Endothelial cell (in vitro differentiated cells): ENCODE measurements at places on chromosomes 6 and 20. TPM values are rescaled to one million over a fixed set of nuclear protein-coding genes. Genes with fewer than 3 reads are reported as not detected.

DNA sequence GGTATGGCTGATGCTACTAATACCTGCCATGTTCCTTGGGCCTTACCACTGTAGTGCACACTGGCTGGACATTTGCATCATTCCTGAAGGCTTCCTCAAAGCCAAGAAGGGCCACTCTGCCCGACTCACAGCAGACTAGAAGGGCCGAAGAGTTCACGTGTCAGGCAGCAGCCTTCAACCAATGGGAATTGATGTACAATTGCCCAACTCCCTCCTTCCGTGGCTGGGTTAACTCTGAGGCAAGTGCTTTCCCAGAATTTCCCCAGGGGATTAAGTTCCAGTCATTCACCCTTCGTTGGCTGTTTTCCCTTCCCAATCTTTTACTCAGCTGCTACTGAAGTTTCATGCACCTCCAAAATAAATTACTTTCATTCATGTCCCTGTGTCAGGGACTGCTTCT, 29.8 kb downstream of the PSMB9 start:
- no peaks in the 10 kb centered on the region for H3K4me1 ChIP-seq
- H3K36me3 ChIP-seq: no peaks in the 10 kb centered on the region
- DNase-seq: no peak
- peaks cover 7% of the 10 kb centered on the region for H3K27me3 ChIP-seq
- H3K27ac ChIP-seq: no peak overlapping the region

GRCh38 chr6:145139140-145139850, 596.0 kb downstream of the EPM2A start:
- H3K36me3 ChIP-seq: no peaks in the 10 kb centered on the region

DNA sequence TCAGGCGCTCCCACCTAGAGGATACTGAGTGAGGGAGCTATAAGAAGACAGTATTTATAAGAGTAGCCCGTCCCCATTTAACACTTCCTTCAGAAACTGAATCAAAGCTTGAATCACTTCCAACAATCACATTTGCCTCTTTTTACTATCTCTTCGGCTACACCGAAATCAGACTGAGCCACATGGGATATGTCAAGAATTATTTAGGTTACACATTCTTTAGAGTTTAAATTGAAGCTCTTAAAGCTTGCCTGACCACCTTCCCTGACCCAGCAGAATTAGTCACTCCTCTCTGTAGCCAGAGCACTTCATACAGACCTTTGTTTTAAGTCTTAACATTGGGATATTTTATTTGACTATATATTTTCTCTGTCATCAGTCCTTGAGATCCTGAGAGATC, 163.7 kb downstream of the MAFB start:
- H3K36me3 ChIP-seq: no peaks in the 10 kb centered on the region
- DNase-seq: no peak
- H3K27me3 ChIP-seq: no peaks in the 10 kb centered on the region
- H3K4me1 ChIP-seq: no peaks in the 10 kb centered on the region
- no peak overlapping the region for H3K4me3 ChIP-seq

DNA sequence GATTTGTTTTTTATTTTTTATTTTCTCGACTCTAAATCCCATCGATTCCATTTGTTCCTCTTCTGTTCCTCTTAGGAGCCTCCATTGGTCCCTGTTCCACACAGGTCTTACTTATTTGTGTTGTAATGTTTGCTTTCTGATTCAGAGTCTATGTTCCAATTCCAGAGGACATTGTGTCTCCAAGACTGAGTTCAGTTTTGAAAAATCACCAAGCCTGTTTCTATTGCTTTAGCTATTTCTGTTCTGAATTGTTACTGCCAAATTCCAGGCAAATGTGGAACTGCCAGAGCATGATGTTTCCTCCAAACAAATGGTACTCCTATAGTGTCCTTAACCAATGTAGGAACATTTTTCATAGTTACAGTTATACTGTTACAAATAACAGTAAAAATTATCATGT, 270.9 kb upstream of the SPTLC3 start:
- H3K27me3 ChIP-seq: no peaks in the 10 kb centered on the region
- no peak for DNase-seq
- H3K4me1 ChIP-seq: no peaks in the 10 kb centered on the region
- no peak overlapping the region for H3K4me3 ChIP-seq

DNA sequence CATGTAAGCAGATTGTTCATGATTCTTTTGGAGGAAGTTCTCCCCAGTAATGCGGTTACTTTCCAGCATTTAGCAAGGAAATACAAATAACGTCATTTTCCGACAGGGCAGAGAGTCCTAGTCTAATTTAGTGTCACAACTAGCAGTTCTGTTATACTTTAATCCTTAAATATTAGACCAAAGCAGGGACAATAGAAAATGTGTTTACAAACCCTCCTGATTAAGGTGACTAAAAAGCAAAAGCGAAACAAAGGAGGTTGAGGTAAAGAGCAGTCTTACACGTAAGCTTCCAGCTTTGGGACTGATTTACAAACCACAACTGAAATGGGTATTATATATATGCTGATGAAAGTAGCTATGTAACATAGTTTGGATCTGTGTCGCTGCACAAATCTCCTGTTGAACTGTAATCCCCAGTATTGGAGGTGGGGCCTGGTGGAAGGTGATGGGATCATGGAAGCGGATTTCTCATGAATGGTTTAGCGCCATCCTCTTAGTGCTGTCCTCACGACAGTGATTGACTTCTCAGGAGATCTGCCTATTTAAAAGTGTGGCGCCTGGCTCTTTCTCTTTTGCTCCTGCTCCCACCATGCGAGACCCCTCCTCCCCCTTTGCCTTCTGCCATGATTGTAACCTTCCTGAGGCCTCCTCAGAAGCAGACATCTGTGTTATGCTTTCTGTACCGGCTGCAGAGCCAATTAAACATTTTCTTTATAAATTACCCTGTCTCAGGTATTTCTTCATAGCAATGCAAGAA, 81.9 kb downstream of the PLCB1 start:
- no peak overlapping the region for H3K4me3 ChIP-seq
- H3K27ac ChIP-seq: no peak overlapping the region
- peaks cover 2% of the 10 kb centered on the region for H3K27me3 ChIP-seq
- DNase-seq: no peak
- no peaks in the 10 kb centered on the region for H3K36me3 ChIP-seq

DNA sequence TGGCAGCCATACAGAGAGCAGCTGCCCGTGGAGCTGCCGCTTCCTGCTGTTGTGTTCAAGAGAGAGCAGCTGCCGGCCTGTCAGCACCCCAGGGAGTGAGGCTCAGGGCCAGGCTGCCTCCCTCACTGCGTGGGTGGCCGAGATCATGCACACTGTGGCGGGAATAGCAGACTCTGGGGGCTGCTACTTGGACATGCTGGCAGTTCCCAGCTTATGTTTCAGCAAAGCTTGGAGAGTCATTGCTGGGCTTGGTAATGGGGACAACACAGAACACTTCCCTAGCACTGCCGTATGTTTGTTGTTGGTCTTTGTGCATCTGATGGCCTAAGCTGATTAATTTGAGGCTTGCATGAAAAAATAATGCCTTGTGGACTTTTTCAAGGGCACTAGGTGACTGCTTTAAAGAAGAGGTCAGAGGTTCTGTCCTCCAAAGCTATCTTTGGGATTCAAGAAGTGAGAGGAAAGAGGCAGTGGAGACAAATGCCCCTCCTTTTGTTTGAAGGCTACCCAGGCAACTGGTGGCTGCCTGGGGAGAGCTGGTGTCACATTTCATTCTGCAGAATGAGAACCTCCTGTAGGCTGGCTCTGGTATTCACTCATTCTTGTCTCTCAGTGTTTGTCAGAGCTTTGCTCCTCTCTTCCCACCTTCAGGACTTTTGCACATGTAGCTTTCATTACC, 18.8 kb downstream of the MRAP2 start:
- no peak overlapping the region for H3K4me3 ChIP-seq
- no peaks in the 10 kb centered on the region for H3K36me3 ChIP-seq
- H3K4me1 ChIP-seq: peaks cover 33% of the 10 kb centered on the region
- peak; percentile 28 for DNase-seq

DNA sequence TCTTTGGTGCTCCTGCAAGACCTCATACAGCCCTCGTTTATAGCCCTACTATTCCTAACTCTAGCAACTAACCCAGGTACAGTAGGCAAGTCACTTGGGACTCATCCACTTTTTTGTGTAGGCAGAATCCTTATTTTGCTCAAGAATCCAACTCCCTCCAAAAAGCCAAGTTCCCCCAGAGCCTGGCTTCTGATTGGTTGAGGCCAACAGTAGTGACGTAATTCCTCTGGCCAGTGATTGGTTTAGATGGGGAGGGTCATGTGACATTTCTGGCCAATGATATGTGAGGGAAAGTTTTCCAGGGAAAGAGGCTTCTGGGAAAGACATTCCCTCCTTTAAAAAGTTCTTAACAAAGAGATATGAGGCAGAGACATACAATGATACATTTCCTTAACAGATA, 32.1 kb downstream of the KIAA1755 start:
- peak overlapping the region; percentile 42 for H3K4me3 ChIP-seq
- DNase-seq: no peak

DNA sequence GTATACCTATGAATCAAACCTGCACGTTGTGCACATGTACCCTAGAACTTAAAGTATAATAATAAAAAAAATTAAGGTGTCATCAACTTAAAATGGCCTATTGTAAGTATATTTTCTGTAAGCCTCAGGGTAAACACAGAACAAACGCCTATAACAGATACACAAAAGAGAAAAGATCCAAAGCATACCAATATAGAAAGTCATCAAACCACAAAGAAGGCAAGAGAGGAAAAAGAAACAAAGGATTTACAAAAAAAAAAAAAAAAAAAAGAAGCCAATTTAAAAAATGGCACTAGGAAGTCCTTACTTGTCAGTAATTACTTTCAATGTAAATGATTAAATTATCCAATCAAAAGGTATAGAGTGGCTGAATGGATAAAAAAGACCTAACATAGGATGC, 24.6 kb upstream of the ASF1A start:
- no peaks in the 10 kb centered on the region for H3K27me3 ChIP-seq
- peaks cover 13% of the 10 kb centered on the region for H3K36me3 ChIP-seq
- no peak overlapping the region for H3K27ac ChIP-seq

DNA sequence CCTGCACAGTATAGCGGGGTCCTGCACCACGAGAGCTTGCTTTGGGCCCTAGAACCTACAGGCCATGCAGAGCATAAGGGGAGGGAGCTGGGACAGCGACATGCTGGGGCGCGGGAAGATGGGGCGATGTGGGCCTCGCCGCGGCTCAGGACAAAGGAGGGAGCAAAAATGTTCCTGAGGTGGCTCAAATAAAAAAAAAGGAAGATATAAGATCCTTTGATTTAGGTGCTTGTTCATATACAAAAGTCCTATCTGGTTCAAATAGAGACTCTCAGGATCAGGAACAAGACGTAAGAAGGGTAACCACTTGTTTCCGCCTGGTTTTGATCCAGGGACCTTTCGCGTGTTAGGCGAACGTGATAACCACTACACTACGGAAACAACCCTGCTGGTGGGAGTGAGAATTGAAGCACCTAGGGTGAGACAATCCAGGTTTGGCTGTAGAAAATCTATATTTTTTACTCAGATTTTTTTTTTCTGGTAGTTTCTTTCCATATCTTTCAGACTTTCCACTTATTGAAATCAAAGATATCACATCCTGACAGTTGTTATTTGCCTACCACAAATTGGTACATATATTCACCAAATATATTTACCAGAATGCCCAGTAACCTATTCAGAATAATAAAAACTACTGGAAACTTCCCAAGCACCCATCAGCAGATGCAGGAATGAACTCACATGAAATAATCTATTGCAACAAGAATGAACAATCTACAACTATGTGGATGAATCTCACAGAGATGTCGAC, 177.9 kb upstream of the ZNF184 start:
- no peaks in the 10 kb centered on the region for H3K36me3 ChIP-seq
- no peaks in the 10 kb centered on the region for H3K4me1 ChIP-seq
- H3K27ac ChIP-seq: peak overlapping the region; percentile 83
- peak; percentile 78 for DNase-seq
- H3K4me3 ChIP-seq: peak overlapping the region; percentile 91

DNA sequence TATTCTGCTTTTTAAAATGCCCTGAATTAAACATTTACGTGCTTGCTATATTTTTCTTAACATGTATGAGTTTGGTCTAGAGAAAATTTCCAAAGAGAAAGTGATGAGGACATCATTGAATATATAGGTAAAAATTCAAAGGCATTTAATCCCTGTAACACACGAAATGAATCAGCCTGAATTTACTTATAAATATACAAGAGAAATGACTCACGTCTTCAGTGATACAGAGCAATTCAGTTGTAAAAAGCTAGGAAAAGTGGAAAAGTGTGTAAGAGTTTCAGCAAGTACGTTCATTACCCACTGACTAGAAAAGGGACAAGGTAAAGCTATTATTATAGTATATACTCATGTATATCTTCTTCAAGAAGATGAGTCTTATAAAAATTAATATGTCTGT, 124.8 kb downstream of the HIVEP1 start:
- peaks cover 15% of the 10 kb centered on the region for H3K4me1 ChIP-seq
- H3K36me3 ChIP-seq: peaks cover 29% of the 10 kb centered on the region
- DNase-seq: no peak
- no peak overlapping the region for H3K4me3 ChIP-seq
- no peak overlapping the region for H3K27ac ChIP-seq

DNA sequence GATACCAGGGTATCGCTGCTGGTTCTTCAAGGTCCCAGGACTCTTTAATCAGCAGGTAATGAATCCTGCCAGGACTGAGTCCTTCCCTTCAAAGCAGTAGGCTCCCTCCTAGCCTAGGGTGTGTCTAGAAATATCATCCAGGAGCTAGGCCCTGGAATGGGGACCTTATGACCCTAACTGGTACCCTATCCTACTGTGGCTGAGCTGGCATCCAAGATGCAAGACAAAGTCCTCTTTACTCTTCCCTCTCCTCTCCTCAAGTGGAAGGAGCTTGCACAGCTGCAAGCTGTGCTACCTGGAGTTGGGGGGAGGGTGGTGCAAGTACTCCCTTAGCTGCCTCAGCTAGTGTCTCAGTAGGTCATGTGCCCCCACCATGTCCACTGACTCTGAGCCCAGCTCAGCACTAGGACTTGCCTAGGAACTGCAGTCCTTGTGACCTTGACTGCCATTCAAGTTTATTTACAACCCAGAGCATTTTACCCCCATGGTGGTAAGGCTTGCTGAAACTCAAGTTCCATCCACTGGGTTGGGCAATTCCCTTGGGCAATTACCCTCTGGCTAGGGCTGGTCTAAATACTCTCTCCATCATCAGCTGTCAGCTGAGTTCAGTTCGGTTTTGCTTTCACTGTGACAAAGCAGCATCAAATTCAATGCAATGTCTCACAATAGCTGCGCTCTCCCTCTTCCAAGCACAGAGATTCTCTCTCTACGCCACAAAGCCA, 48.4 kb upstream of the TOP1 start:
- H3K4me3 ChIP-seq: no peak overlapping the region
- H3K36me3 ChIP-seq: no peaks in the 10 kb centered on the region
- H3K27me3 ChIP-seq: no peaks in the 10 kb centered on the region
- H3K27ac ChIP-seq: no peak overlapping the region
- DNase-seq: no peak
- H3K4me1 ChIP-seq: no peaks in the 10 kb centered on the region

The E2F1 gene
- 6.7 TPM for total RNA-seq

The EMILIN3 gene
- 0.28 TPM for total RNA-seq

The NMBR gene
- total RNA-seq: not detected

The FRK gene
- 0.08 TPM for total RNA-seq

The SNPH gene
- 8.4 TPM for total RNA-seq

The MYBL2 gene
- 20.8 TPM for total RNA-seq
